ENCODE measurements at places on chromosomes 16 and 17. TPM values are rescaled to one million over a fixed set of nuclear protein-coding genes. Genes with fewer than 3 reads are reported as not detected.
A peak's percentile ranks its signal among the peaks of the same experiment; 100 is the strongest.

GRCh38 chr17:44565866-44566443 lies 8.7 kb downstream of the FZD2 start:
- DNase-seq = no peak
- no peaks in the 10 kb centered on the region for H3K27me3 ChIP-seq
- no peak overlapping the region for H3K4me3 ChIP-seq
- no peaks in the 10 kb centered on the region for H3K36me3 ChIP-seq
- peaks cover 3% of the 10 kb centered on the region for H3K4me1 ChIP-seq

DNA sequence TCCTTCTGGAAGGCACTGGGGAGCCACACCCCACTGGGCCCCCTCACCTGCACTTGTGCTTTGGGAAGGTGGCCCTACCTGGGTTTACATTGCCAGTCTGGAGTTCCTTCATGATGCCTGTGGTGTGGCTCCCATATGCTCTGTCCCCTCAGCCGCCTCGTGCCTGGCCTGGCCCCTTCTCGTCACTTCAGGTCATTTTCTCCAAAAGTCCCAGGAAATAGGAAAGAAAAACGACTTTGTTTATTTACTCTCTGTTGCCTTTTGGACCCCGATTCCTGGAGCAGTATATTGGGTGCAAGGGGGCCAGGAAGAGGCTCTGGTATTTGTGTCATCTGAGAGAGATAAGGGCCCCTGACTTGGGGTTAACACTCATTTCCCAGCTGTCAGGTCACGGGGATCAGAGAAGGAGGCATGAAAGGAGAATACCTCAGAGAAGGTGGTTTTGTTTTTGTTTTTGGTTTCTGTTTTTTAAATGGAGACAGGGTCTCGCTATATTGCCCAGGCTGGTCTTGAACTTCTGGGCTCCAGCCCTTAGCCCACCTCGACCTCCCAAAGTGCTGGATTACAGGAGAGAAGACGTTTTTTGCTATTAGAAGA lies 4.7 kb downstream of the SOCS3 start:
- no peaks in the 10 kb centered on the region for H3K27me3 ChIP-seq
- H3K27ac ChIP-seq = peak overlapping the region; percentile 97
- H3K36me3 ChIP-seq = peaks cover 10% of the 10 kb centered on the region
- no peak for DNase-seq
- no peak overlapping the region for H3K4me3 ChIP-seq

Gene SRCIN1
- not detected for total RNA-seq

DNA sequence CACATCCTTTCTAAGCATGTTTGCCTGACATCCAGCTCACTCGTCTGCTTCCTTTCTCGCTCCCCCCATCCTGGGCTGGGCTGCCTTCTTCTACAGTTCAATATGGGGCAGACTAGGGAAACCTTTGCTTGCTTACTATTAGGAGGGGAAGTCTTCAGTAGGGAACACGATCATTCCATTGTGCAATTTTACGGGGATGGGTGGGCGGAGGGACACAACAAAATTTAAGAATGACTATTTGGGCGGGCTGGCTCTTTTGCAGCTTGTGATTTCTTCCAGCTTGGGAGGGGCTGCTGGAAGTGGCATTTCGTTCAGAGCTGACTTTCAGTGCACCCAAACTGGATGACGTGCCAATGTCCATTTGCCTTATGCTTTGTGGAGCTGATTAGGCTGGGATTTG lies 25.4 kb downstream of the PCTP start:
- no peak overlapping the region for H3K27ac ChIP-seq
- H3K4me1 ChIP-seq = no peaks in the 10 kb centered on the region
- no peak for DNase-seq
- no peak overlapping the region for H3K4me3 ChIP-seq
- H3K36me3 ChIP-seq = peaks cover 25% of the 10 kb centered on the region

DNA sequence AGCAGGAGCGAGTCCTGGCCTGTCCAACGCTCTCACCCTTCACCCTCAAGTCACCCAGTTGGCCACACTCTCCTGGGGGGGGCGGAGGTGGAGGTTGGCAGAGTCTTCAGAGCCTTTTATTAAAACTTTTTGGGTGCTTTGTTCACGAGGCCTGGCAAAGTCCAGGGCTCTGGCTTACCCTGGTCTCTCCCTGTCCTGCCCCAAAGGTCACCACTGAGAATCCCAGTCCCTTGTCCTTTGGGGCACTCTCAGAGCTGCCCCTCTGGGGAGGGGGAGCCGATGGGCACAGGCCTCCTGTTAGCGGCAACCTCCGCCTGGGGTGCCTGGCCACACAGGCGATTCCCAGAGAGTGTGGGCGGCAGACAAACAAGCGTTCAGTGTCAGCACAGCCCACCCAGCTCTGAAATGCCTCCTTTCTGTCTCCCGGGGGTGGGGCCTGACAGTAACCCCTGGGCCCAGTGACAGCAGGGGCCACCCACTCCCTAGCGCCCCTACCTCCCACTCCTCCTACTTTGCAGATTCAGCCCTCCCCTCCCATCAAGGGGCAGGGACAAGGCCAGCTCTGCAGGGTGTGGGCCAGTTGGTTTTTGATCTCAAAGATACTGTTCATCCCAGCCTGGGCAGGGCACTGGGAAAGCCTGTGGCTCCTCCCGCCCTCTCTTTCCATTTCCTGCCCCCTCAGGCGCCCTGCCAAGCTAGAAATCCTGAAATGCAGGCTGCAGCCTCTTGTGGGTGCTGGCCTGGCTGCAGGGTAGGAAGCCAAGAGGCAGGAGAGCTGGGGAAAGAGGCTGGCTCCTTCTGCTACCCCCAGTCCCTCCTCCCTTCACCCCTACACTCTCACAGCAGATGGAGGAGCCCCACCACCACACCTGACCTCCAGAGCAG lies 36.6 kb upstream of the EMP2 start:
- DNase-seq = no peak
- H3K27ac ChIP-seq = no peak overlapping the region
- no peak overlapping the region for H3K4me3 ChIP-seq
- H3K4me1 ChIP-seq = no peaks in the 10 kb centered on the region
- H3K27me3 ChIP-seq = no peaks in the 10 kb centered on the region
- no peaks in the 10 kb centered on the region for H3K36me3 ChIP-seq

Measured in thoracic aorta (tissue), 2 donors.